Colonic mucosa (tissue), 4 donors: ENCODE measurements at places on chromosomes 3 and 15. TPM values are rescaled to one million over a fixed set of nuclear protein-coding genes. Genes with fewer than 3 reads are reported as not detected.

GRCh38 chr3:180980611-180981010, 8.9 kb downstream of the DNAJC19 start:
- no peak for DNase-seq

The RASGRF1 gene
- 0.56 TPM for total RNA-seq

The ST8SIA2 gene
- total RNA-seq: 0.42 TPM

- DNase-seq: no peak
These were observed 24.5 kb downstream of the SEMA3G start for GRCh38 chr3:52420388-52420787.

DNA sequence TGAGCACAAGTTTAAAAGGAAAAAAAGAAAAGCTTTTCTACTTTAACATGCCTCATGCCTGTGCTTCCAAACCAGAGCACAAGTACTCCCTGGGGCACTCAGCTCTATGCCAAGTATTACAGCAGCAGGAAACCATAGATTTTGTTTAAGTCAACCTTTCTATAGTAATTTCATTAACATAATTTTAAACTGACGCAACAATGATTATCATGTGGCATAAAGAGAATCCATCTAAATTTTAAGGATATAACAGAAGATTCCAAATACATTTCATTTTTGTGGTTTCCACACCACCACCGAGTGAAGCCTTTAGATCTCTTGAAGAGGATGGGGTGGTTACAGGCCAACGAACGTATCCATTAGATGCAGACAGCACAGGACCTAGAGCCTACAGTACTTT, 112.1 kb downstream of the TNIK start:
- no peak for DNase-seq

The ZWILCH gene
- 8.4 TPM for total RNA-seq

- DNase-seq: no peak
These were observed 86.1 kb upstream of the NTRK3 start for GRCh38 chr15:88342666-88343065.

GRCh38 chr3:187919048-187919447, 173.8 kb upstream of the BCL6 start:
- no peak for DNase-seq

The FOXB1 gene
- not detected for total RNA-seq

DNA sequence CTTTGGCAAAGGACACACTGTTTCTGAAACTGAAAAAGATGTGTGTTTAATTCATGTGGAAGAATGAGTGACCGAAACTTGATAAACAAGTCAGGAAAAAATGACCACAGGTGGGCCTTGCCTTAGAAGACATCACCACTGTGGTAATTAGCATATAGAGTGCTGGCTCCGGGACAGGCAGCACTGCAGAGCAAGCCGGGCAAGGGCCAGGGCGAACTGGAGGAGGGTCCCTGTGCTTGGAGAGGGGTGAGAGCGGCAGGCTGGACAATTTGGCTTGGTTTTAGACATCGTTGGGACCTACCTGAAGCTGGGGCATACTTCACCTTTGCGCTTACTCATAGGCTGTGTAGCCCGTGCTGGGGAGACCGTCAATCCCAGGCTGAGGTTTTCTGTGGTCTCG, 8.2 kb downstream of the RTP3 start:
- no peak for DNase-seq

DNA sequence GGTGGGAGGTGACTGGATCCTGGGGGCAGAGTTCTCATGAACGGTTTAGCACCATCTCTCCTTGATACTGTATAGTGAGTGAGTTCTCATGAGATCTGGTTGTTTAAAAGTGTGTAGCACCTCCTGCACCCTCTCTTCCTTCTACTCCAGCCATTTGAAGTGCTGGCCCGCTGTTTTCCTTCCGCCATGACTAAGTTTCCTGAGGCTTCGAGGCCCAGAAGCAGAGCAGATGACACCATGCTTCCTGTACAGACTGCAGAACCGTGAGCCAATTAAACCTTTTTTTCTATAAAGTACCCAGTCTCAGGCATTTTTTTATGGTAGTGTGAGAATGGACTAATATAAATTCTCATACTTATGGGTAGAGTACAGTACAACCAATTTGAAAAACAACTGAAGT, 123.6 kb upstream of the BHLHE40 start:
- no peak for DNase-seq
